ENCODE measurements at places on chromosomes 12 and 14.
A peak's percentile ranks its signal among the peaks of the same experiment; 100 is the strongest.

DNA sequence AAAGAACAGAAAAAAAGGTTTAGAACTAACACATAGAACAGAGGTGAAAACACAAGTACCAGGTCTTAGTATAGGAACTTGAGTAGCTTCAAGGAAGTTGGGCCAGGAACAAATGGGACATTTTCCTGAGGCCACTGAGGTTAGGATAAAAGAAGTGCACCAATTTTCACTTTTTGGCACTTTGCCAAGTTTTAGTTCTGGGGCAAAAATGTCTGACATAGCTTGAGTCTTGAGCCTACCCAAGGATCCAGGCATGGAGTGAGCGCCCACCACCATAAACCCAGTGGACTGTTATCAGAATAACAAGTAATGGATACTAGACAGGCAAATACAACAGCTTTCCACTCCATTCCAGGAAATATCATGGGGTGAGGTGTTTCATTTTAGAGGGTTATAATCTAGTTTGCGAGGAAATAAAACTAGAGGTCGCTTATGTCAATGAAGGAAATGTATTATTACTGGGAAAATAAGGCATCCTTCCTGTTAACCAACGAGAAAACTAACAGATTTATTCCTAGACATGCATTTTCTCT, 199.7 kb upstream of the HMGA2 start:
- no peak for DNase-seq

GRCh38 chr12:48037267-48037915, 33.1 kb upstream of the COL2A1 start:
- no peak for DNase-seq

DNA sequence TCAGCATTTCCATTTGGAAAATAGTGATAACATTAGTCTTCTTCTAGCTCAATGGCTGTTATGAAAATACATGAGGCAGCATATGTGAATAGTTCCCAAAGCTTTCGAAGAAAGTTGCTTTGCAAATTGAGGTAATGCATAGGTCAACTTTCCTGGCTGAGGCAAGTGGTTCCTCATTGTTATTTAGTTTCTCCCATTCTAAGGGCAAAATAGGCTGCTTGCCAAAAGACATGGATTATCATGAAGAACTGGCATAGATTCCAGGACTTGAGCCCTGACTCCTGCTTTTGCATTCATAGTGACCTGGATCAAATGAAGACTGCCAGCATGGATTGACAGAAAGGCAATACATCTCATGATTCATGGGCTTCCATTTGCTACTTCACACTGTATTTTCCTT, 35.7 kb downstream of the LRFN5 start:
- no peak for DNase-seq

DNA sequence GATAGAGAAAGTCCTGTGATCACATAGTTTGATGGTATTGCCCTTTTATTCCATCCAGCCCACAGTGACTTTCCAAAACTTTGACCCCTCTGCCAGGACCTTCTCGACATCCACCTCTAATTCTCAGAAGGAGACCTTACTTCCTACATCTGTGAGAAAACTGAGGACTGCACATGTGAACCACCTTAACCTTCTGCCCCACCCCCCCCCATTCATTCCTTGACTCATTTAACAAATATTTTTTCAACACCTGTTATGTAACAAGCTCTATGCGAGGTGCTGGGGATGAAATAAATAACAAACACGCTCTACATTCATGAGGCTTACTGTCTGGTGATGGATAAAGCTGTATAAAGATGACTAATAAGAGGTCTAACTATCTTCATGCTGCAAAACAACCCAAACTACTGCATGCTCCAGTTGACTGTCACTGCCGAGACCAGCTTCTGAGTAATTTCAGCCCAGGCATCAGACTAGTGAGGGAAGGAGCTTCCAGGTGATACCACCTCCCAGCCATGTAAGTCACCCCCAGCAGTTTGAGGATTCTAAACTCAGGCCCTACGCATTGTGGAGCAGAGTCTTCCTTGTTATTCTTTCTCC, 1.9 kb upstream of the HAL start:
- no peak for DNase-seq

DNA sequence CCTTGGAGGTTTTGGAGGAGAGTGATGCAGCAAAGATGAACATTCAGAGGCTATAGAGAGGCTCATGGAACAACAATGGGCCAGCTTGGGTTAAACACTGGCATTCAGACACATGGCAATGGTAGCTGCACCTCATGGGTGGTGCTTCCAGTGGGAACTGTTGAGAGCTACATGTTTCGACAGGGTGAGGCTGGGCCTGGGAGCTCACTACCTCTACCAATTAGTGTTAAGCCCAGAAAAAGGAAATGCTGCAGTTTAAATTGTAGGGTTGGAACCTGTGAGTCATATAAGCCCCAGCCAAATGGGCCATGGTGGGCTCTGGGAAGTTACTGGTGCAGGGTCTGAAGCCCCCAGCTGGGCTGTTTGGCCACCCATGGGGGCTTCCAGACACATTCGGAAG, 279.7 kb downstream of the ZFP36L1 start:
- DNase-seq = peak; percentile 56

DNA sequence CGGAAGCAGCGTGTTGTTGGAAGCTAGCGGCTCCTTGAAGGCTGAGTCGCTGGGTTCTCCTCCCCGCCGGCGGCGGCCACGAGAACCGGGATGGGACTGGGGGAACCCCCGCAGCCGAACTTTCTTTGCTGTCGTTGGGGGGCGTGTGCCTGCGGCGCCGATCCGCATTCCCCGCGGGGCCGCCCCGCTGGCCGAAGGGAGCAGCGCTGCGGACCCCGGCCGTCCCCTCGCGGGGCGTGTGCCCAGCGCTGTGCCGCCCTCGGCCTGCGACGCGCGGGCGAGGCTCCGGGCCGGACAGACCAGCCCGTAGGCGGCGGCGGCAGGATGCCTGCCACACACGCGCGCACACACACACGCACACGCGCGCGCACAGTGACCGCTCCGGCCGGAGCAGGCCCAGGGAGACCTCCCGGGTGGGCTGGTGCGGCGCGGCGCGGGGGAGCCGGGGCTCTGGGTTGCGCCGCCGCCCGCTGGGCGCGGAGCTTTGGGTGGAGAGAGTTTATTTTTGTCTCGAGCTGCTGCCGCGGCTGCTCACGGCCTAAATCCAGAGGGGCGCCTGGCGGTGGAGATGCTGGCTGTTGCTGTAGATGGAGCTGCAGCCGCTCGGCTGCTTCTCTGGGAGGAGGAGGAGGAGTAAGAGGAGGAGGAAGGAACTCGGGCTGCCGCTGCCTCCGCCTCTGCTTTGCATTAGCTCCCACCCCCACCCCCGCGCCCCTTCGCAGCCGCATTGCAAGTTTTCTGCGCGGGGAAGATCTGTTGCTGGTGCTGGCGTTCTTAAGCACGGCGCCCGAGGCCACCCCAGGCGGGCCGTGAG, at the start of gene SAMD4A:
Gene SAMD4A, plus strand, starts transcription at position 719 of the 814 bp plus-strand sequence. CDS start 789 bp downstream, outside the sequence.
- peak; percentile 82 for DNase-seq

GRCh38 chr12:24954261-24954660, 5.4 kb upstream of the BCAT1 start:
- DNase-seq = no peak

Data from activated CD8-positive, alpha-beta memory T cell treated with anti-CD3 and anti-CD28 coated beads for 24 hours (primary cell).